ENCODE measurements at places on chromosomes 3 and 15.
A peak's percentile ranks its signal among the peaks of the same experiment; 100 is the strongest.

DNA sequence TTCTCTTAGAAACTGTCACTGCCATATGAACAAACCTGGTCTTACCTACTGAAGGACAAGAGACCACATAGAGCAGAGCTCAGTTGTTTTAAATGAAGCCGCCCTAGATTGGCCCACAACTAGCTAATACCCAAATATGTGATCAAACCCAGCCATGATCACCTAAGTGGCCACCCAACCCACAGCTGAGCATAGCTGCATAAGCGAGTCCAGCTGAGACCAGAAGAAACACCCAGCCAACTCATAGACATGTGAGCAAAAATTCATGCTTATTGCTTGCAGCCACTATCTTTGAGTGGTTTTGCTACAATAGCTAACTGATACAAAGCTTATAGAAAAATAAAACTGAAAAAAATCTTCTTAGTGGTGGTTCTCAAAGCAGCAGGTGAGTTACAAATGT is 124.3 kb upstream of the CPNE4 start:
- no peak for DNase-seq

DNA sequence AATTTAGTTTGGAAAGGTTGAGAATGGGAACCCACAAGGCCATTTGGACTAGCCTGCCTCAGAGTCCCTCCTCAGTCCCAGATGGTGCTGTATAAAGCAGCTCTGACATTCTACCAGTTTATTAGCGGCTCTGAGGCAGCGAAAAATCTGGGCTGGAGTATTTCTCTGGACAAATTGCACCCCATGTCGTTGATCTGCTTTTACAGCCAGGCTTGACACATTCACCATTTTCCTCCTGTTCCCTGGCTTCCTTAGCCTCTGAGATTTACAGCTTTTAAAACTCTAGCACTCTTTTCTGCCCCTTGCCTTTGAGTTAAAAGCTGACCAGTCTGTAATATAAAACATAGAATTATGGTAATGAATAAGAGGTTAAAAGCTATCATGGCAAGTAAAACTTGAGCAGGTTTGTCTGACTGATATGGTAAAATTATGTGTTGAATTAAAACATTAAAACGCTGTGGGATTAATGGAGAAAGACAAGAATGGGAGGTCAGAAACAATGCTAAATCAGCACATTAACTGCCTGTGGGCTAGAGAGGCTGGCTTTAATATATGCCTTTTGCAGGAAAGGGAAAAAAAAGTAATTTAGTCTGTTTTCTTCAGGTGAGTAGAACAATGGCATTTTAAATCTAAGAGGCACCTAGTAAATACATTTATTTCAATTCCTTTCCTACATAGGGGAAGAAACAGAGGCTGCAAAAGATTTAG is 131.2 kb downstream of the MCTP2 start:
- no peak for DNase-seq

- DNase-seq: no peak
Observed at GRCh38 chr15:36894075-36894474, 206.3 kb downstream of the MEIS2 start.

GRCh38 chr15:25060472-25060803 is 105.7 kb downstream of the SNRPN start:
- no peak for DNase-seq

- DNase-seq: no peak
Observed at GRCh38 chr3:11629716-11630115, 14.0 kb downstream of the VGLL4 start.

DNA sequence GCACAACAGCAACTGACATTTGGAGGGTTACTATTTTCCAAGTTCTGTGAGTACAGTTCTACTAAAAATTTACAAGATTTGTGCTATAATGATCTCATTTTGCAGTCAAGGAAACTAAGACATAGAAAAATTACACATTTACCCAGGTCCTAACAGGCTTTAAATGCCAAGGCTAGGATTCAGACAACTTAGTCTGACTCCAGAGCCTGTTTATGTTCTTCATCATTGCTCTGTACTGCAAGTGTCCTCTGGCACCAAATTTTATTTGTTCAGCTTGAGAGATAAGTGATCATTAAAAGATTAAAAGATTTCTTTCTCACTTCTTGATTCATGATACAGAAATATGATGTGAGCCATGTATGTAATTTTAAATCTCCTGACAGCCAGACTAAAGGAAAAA is 290.8 kb downstream of the UBE2E2 start:
- DNase-seq: no peak

DNA sequence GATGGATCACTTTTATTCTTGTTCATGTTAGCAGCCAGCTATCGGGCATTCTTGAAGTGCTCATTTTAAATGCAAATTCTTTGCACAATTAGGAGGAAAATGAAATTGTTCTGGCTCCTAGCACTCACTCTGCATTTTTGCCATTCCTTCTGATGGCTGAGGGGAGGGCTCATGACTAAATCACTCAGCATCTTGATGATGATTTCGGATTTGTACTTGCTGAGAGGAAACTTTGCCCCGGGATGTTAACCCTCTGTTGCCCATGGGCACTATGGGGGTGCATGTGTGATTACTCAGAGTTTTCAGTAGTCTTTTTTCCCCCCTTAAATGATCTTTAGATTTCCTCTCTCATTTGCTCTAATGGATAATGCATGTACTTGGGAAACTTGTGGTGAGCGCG is 299.6 kb upstream of the C2CD4B start:
- DNase-seq: no peak

DNA sequence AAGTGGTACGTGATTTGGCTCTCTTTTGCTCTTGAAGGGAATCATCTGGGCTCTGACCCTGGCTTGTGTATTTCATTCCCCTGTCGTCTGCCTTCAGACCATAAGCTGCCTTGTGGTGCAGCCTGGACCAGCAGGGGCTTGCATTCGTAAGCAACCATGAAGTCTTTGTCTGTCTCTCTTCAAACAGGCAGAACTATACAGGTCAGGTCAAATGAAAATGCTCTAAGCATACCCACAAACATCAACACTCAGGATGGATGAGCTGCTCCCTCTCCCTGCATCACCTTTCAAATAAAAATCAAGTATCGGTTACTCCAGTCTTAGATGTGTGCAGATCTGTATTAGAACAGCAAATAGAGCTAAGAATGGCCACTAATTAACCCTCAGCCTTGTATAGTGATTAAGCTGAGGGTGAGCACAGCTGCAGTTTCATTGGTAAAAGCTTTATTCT is 268.6 kb upstream of the UBE2E1 start:
- DNase-seq: no peak

- DNase-seq: no peak
Observed at GRCh38 chr15:80106051-80106450, 46.6 kb downstream of the ZFAND6 start.

DNA sequence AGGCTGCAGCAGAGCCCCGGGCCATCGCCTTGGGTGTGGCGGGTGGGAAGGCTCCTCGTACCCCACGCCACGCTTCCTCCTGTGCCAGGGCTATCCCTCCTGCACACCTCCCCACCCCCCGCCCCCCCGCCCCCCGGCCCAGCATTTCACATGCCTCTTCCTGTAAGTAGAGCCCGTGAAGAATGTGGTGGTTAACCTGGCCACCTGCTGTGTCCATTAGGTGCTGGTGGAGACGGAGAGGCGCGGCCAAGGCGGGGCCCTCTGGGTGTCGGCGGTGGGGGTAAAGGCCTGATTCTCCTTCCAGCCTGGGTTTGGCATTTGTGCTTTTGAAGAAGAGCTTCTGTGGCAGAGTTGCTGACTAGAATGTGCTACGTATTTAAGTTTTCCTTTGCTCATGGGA is 127.8 kb downstream of the CHDH start:
- no peak for DNase-seq

DNA sequence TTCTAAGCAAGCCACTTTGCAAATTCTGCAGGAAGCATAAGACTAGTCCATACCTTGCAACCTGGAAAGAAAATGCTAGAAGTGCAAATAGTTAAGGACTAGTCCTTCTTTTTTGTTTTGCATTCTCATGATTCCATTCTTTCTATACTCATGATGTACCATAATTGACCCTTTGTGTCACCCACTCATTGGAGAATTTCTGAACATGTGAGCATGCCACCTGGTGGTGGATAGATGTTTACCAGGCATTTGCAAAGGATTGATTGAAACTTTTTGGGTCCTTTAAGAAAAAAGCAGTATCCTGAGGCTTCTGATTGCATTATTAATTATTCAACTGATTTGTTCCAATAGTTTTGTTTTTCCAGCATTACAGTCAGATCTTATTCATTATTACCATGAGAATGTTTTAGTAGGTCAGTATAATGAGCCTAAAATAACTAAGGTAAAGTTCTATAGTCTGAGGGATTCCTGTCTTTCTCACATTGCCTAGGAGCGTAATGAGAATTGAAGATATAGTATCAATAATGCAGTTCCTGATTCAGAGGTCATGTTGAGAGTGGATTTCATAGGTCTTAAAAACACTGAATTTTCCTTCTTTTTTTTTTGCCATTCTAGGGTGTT is 20.2 kb upstream of the DIPK2A start:
- no peak for DNase-seq

GRCh38 chr3:38154625-38155255 is 10.6 kb upstream of the OXSR1 start:
- DNase-seq: no peak

GRCh38 chr3:71579326-71579934 is 4.1 kb downstream of the FOXP1 start:
- DNase-seq: no peak

DNA sequence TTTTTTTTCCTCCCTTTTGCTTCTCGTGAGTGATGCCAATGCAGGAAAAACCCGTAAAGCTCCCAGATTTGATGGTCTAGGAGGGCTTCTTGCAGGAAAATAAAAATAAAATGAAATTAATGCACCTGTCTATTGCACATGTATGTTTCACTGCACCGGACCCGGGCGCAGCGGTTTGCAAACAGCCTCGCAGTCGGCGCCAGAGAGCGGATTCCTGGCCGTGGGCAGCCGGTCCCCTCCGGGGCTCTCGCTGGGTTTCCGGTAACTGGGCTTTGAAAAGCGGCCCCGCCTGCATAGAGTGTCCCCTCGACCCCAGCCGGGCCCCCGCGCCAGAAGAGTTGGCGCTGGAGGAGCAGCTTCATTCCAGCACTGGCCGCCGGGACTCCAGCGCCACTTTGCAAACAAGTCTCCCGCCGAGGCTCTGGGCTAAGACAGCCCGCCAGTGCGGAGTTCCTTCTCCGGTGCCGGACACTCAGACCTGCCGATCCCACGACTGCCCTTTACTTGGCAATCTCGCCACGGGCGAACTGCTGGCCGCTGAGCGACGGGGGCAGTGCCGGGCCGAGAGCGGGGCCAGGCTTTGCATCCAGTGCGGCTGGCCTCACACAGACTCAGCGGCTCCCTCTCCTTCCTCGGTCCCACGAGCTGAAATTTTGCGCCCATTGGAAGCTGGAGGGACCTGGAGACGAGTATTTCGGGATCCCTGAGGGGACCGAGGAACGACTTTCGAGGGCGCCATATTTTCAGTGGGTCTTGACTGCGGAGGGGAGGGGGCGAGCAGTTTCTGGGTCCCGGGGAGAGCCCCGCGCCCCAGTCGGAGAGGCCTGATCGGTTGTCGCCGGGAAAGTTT is 225.9 kb upstream of the C2CD4B start:
- no peak for DNase-seq

DNA sequence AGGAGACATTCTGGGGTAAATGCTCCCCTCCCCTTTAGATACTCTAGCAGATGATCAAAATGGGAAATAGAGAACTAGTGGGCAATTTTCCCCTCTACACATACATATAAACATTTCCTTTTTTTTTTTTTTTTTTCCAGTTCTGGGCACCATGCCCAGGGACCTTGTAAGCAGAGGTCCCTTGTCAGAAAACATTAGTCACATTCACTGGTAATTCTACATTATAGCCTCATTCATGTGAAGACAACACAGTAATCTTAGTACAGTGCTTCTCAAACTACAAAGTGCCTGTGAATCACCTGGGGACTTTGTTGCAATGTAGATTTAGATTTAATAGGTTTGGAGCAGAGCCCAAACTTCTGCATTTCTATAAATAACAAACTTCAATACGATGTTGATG is 60.1 kb upstream of the ACTC1 start:
- no peak for DNase-seq

DNA sequence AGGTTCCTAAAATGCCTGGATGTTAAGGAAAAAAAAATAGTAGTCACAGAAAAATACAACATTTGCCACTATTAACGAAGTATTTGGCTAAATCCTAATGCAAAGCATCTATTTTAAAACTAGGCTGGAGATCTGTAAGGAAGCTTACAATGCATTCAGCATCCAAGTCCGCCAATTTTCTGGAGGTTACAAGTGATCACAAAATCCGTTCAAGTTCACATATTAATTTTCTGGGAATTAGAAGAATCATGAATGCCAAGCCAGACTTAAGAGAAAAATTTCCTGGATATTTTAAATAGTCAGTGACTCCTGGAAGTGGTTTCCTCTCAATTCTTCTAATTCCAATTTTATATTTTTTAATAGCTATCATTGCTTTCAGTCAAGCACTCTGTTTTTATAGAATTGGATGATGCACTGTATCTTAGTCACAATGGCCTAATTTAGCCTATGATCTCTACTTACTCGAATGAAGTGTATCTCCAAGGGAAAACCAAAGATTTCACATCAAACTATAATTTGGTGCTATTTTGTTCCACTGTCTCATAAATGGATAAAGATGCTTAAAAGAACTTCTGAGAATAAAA is 60.4 kb downstream of the P3H2 start:
- DNase-seq: no peak

GRCh38 chr15:43225201-43225949 is 4.6 kb upstream of the EPB42 start:
- peak; percentile 6 for DNase-seq

GRCh38 chr3:154121701-154122551 is 736 bp downstream of the ARHGEF26 start:
- no peak for DNase-seq

DNA sequence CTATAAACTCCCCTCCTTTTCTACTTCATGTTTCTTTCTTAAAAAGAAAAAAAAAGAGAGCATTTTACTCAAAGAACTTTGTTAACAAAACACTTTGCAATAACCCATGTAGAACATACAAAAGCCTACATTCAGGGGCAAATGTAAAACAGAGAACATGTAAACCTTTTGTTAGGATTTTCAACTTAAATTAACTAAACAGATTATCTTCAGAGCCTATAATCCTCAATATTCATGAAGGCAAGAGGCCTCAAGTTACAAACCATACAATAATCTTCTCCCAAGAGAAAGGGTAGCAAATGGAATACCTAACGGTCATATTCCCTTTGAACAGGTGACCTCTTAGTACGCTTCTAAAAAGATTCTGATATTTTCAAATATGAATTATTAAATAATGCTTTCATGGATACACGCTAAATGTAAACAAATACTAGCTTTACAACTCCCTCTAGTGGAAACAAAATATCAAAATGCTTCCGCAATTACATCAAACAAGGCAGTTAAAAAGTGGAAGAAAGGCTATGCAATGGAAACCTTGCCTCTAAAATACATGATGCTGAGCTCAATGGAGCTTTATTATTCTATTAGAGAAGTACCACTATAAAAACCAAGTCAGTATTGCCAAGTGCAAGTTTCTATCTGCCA is 9.9 kb downstream of the CEP152 start:
- DNase-seq: no peak

- no peak for DNase-seq
Observed at GRCh38 chr3:105040026-105040622, 326.6 kb upstream of the ALCAM start.

- no peak for DNase-seq
Observed at GRCh38 chr3:108409800-108410178, 100.6 kb downstream of the MYH15 start.
